Stomach (tissue), 19 donors: ENCODE measurements at places on chromosomes 11 and 22.

DNA sequence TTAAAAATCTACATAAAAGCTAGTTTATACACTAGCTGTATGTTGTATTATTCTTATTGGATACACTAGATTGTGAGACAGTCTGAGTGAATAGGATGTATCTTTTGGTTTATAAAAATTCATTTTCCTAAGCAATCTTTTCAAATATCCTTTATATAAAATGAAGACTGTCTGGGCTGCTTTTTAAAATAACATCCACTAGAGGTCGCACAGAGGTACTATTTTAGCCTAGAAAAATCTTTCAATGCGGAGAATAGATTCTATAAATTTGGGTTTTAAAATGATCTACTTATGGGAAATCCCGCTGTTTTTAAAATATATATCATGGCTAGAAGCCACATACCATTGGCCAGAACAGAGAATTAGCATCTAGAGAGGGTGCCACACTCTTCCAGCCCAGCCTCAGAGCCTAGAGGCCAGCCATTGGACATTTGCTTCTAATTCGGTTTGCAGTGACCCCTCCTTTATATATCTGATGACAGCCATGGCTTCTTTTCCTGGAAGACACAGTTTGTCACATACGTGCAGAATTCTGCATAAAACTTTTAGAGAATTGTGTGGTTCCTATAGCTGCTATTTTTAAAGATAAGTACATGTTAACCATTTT lies 7.3 kb downstream of the C11orf97 start:
- H3K4me3 ChIP-seq, result no peak overlapping the region
- H3K4me1 ChIP-seq, result peaks cover 7% of the 10 kb centered on the region
- H3K36me3 ChIP-seq, result no peaks in the 10 kb centered on the region
- no peak overlapping the region for H3K27ac ChIP-seq
- no peaks in the 10 kb centered on the region for H3K27me3 ChIP-seq

- no peaks in the 10 kb centered on the region for H3K4me1 ChIP-seq
- H3K4me3 ChIP-seq, result no peak overlapping the region
- no peaks in the 10 kb centered on the region for H3K27me3 ChIP-seq
- no peak for DNase-seq
- no peak overlapping the region for H3K27ac ChIP-seq
These were observed 11.1 kb downstream of the RANGAP1 start for GRCh38 chr22:41274856-41275255.

DNA sequence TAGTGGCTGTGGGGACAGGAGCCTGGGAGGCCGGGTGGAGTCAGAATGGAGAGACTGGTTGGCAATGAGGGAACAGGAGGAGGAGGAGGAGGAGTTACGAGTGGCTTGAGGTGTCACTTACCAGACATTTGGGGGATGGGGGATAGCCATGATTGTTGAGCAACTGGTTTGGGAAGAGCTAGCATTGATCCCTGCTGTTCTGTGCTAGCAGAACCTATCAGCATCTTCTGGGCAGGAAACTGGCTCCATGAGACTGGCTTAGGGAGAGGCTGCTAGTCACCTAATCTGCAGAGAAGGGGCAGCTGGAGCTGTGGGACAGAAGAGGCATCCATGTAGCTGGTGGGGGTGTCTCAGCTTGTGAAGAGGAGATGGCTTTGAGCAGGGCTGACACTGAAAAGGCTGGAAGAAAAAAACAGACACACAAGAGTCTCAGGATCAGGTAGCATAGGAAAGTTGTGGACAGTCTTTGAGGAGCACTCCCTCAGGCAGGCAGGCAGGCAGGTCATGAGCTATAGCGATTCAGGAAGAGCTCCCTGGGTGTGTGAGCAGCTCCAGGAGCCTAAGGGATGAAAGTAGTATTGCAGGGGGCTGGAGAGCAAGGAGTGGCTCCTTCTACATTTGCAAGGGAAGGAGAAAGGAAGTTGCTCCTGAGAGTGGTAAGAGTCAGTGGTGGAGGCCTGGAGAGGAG lies 22.3 kb downstream of the PIK3IP1 start:
- peak overlapping the region; percentile 46 for H3K27ac ChIP-seq
- H3K4me1 ChIP-seq, result peaks cover 15% of the 10 kb centered on the region
- H3K4me3 ChIP-seq, result no peak overlapping the region
- no peaks in the 10 kb centered on the region for H3K27me3 ChIP-seq
- DNase-seq, result no peak

DNA sequence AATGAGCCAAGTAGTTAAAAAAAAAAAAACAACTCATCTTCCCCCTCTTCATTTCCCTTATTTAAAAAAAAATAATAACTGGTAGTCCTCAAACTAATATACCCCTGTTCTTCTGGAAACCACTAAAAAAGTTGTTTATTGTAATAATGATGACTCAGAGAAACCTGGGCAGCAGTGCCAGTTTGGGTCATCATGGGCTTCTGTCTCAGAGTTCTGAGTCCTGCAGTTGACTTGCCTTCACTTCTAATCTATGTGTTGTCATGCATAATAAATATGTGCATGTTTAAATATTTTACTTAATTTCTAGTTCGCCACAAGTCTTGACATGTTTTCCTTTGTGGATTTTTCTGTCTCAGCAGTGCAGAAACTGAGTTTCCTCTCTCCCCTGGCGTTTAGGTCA lies 46.8 kb downstream of the PPP2R1B start:
- no peaks in the 10 kb centered on the region for H3K27me3 ChIP-seq
- DNase-seq, result no peak
- H3K4me1 ChIP-seq, result peaks cover 27% of the 10 kb centered on the region
- H3K4me3 ChIP-seq, result no peak overlapping the region
- H3K36me3 ChIP-seq, result peaks cover 74% of the 10 kb centered on the region
- no peak overlapping the region for H3K27ac ChIP-seq

DNA sequence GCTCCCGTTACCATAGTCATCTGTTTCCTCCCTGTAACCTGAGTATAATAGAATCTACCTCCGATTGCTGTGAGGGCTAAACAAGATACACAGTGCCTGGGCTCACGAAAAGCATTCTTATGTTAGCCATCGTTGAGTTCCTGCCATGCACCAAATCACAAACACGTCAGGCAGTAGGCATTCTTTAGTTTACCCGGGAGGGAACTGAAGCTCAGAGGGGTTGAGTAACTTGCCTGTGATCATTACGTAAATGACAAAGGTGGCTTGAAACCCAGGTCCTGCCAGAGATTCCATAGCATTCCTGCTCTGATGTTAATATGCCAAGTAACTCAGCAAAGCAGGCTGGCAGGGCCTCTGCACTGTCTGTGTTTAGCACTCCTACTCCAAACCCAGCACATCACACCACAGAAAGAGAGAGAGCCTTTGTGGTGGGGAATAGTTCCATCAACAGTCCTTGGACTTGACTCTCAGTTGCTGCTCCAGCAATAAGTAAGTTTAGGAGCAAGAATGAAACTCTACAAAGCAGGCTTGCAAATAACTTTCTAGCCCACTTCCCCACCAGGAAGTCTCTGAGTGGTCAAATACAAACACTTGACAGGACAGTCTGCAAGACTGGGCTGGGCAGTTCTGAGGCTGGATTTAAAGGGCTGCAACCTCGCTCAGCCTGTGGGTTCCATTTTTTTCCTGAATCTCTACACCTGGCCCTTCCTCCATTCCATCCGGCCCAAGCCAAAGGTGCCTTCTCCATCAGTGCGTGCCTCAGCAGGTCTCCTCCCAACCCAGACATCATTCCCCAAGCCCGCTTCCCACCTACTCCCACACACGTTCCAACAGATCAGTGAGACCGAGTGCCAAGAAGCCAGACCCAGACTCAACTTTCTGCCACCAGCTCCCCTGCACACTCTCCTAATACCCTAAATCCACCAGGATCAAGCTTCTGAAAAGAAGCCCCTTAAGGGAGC lies 1.1 kb downstream of the SCN2B start:
- H3K36me3 ChIP-seq, result no peaks in the 10 kb centered on the region
- no peak for DNase-seq

DNA sequence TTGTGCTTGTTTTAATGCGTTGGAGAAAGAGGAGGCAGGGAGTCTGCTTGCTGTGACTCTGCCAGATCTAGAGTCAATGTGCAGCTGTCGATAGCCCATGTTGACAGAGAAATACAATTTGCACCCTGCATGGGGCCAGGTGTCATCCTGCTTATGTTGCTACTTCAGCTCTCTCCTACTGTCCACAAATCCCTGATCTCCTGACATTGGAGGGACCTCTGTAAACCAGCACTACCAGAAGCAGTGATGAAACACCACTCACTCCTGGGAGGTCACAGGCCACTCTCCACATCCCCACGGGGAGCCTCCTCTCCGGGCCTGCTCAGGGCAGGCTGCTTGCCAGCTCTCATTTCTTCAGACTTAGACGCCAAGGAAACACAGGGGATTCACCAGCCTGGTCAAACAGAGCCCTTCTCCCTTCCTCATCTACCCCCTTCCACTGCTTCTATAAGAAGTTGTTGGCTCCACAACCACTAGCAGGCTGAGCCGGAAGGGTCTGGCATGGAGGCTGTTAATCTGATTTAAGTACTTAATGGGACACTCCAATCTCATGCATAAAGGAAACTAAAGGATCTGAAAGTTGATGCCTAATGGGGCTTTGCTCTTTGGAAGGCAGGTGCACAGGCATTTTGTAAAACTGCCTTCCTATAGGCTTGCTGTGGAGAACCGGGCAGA lies 29.9 kb upstream of the CSNK2A3 start:
- no peaks in the 10 kb centered on the region for H3K27me3 ChIP-seq
- H3K4me1 ChIP-seq, result no peaks in the 10 kb centered on the region
- H3K4me3 ChIP-seq, result no peak overlapping the region
